EL (cell line): ENCODE measurements at places on chromosomes 4 and X.
A peak's percentile ranks its signal among the peaks of the same experiment; 100 is the strongest.

DNA sequence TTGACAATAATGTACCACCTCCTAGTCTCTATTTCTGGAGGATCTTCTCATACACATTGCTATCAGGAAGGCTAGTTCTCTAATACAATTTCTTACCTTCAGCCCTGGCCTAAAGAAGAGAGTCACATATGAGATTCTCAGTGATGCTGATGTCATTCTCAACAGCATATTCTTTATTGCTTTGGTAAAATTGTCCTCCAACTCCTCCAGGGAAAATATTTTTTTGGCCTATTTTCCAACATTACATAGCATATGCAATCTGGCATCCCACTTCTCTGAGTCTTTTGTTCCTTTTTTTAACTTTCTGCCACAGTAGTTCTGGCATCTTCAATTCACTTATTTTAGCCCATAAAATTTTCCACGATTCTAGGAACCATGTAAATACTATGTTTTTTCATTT lies 2363.1 kb downstream of the ARAP2 start:
- no peak for DNase-seq

DNA sequence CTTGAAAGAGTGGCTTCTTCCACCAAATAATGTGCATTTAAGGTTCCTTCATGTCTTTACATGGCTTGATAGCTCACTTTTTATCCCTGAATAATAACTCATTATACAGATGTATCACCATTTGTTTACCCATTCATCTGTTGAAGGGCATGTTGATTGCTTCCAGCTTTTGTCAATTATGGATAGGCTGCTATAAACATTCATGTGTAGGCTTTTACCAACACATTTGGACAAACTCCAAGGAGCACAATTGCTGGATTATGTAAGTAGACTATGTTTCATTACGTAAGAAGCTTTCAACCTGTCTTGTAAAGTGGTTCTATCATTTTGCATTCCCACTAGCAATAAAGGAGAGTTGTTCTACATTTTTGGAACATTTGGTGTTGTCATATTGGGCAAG lies 2637.0 kb downstream of the PCDH7 start:
- DNase-seq: no peak

DNA sequence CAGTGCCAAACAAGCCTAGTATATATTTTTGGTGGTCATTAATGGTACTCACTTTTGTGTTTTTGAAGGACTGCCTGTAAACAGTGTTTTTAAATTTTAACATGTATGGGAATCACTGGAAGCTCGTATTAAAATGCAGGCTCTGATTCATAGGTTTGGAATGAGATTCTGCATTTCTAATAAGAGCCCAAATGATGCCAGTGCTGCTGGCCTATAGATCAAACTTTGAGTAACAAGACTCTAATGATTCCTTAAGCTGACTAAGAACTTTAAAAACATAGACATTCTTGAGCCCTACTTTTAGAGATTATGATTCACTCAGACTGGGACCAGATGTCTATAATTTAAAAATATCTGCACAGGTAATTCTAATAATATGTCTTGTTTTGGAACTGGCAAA lies 823.2 kb upstream of the LCORL start:
- peak; percentile 87 for DNase-seq

- DNase-seq: peak; percentile 32
These were observed 4.4 kb downstream of the SCFD2 start for GRCh38 chr4:53361451-53361850.

DNA sequence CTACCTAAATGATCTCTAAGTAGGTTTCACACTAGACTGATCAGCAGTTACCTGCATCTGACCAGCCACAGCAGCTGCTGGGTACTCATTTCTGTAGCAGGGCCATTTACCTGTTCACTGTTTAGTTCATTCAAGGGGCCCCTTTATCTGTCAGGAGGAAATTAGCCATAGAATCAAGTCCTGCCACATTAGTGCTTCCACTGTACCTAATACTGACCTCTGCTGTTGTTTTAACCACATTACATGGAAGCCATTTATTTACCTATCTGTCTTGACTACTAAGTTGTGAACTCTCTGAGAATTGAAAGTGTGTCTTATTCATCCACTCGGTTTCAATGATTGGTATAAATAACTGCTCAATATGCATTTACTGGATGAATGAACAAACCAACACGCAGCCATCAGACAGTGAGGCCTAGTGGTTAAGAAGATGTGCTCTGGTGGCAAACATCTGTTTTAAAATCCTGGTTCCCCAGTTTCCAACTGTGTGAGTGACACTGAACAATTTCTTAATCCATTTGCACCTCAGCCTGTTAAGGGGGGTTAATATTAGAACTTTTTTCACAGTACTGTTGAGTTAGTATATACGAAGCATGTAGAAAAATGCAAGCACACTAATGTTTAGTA lies 30.0 kb upstream of the ANXA5 start:
- DNase-seq: peak; percentile 68

- no peak for DNase-seq
These were observed 195.2 kb upstream of the SLC7A11 start for GRCh38 chr4:138437263-138437851.

- no peak for DNase-seq
These were observed 207.0 kb upstream of the PDE5A start for GRCh38 chr4:119835613-119835910.

DNA sequence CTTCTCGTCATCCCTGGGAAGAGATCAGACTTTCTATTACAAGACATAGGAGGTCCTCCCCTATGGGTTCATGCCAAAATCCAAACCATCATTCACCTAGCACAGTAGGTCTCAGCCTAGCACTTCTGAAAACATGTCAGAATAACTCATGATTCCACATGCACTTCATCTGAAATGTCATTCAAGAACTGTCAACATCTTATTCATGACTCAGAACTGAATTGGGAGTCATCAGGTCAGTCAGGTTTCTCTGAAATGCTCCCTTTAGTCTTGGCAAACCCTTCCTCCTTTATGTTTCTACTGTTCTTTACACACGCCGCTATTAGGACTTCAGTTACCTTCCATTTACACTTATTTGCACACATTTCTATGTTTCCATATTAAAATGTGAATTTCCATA lies 67.2 kb downstream of the ANTXR2 start:
- peak; percentile 43 for DNase-seq

DNA sequence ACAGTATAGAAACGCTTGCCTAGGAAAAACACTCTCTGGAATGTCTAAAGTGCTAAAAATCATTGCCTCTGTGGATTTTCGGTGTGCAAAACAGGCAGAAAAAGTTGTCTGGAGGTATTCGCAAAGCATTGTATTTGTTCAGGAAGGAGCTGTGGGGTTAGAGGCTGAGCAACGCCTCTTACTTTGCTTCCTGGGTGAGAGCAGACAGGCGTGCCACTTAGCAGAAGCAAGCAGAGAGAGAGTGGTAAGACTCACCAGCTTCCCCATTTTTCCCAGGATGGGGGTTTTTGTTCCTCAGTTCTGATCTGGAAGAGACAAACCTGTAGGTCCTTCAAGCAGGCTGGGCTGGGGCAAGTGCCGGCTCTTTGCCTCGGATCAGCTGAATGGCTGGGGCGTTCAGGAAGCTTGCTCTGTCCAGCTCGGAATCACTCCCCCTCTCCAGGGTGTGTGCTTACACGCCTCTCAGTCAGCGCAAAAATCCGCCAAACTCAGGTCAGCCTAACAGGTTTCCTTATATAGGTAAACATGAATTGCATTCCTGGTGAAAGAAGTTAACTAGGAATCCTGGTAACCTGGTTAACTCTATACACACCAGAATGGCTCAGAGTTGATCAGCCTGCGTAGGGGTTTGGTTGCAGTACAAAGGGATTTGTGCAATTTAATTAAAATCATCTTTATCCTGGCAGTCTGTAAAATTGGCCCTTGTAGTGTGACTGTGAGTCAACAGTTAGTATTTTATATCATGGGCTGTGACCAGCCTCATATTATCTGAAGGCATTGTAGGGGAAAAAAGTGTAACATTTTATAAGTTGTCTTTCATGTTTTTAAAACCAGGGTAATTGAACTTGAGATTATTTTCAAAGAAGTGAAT lies 213.1 kb upstream of the MID1 start:
- no peak for DNase-seq

DNA sequence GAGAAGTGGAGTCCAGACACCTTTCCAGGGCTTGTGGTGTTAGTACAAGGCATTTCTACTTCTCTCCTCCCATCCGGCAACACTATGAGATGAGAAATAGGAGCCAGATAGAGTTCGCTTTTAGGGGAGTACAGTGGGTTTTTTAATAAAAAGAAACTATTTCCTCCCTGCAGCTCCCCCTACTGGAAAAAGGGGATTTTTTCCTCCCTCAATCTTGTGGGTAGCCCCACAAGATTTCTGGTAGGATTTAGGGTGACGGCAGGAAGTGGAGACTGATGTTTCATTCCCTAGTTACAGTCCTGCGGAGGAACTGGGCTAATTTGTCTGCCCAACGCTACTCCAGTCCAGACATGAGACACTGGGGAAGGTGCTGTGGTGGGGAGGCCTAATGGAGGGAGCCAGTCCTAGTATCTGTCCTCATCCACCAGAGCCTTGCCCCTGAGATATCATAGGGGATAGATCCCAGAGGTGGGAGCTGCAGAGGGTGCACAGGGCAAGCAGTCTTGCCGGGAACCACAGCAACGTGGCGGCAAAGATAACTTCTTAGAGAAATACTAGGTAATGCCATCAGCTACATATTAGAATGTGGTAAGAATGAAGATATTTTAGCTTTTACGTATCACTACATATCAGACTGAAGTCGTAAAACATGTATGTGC lies 45.5 kb upstream of the PRKG2 start:
- DNase-seq: peak; percentile 1

- peak; percentile 35 for DNase-seq
These were observed 40.3 kb downstream of the HDAC8 start for GRCh38 chrX:72532366-72532765.

DNA sequence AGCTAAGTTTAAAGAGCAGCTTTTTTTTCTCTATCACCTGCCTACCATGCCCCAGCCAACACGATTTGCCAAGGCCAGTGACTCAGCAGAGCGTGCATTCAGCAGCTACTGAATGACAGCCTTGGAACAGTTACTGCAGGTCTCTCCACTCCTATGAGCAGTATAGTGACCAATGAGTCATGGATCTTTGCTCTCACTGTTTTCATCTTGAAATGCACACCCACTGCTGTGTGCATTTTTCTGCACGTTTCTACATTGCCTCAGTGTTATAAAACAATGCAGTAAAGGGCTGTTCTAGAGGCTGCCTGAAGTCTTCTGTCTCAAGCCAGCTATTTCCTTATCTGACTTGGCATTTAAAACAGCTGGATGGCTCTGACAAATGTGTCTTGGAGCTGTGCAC lies 66.0 kb upstream of the C4orf54 start:
- DNase-seq: peak; percentile 34
